HuH-7 (cell line): ENCODE measurements at places on chromosomes 4 and X.

DNA sequence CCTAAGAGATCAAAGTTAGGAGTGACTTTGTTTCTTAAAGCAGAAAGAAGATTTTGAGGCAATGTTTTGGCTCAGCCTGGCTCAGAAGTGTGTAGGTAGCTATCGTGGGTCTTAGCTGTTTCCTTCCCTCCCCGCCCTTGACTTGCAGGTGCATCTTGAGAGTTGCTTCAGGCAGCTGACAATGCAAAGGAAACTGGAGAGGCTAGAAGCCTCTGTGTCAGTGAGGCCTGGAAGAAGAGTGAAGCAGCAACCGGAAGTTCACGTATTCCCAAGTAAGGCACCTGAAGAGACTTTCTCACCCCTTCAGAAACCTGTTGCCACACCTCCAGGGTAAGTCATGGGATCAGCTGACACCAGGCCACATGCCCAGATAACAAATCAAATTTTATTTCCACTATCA lies 10.6 kb upstream of the XKRX start:
- no peak for DNase-seq

GRCh38 chr4:3375688-3376087 lies 66.1 kb upstream of the HGFAC start:
- no peak for DNase-seq

GRCh38 chr4:85565761-85566480 lies 91.0 kb downstream of the ARHGAP24 start:
- DNase-seq: no peak

GRCh38 chr4:68162196-68162595 lies 32.5 kb upstream of the TMPRSS11F start:
- no peak for DNase-seq

- DNase-seq: no peak
These were observed 353.1 kb upstream of the BOD1L1 start for GRCh38 chr4:13980317-13981310.

DNA sequence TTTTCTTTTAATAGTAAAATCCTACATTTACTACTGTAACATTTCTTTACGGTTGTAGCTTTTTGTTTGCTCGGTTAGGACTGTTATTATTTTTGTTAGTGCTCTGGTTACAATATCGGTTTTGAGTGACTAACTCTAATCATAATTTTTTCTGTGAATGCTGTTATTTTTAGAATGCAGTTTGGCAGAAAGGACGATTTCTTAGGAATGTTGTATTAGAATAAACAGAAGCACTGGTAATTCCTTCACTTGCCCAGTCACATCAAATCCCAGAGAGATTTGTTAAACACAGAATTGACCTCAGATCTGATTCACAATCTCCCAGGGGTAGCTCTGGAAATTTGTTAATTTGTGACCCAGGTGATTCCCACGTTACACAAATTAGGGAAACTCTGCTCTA lies 21.7 kb downstream of the DDIT4L start:
- no peak for DNase-seq

DNA sequence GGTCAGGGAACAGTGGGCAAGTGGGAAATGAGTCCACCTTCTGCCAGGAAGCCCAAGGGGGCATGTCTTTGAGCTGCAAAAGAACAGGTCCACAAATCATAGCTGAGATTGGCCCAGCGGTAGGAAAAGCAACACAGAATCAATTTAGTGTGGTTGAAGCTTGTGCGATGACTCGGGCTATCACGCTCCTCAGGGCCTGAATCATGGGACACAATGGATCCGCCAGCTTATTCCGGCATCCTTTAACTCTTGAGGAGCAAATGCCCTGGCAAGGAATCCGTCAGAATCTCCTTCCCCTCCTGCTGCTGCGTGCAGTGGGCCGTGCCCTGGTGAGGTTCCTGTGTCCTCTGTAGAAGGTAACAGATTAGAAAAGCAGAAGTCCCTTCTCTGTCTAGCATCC lies 98.0 kb downstream of the RELL1 start:
- no peak for DNase-seq

- DNase-seq: no peak
These were observed 728 bp downstream of the DCAF12L2 start for GRCh38 chrX:126165401-126165720.

GRCh38 chr4:164215113-164215741 lies 538.7 kb upstream of the SMIM31 start:
- no peak for DNase-seq

DNA sequence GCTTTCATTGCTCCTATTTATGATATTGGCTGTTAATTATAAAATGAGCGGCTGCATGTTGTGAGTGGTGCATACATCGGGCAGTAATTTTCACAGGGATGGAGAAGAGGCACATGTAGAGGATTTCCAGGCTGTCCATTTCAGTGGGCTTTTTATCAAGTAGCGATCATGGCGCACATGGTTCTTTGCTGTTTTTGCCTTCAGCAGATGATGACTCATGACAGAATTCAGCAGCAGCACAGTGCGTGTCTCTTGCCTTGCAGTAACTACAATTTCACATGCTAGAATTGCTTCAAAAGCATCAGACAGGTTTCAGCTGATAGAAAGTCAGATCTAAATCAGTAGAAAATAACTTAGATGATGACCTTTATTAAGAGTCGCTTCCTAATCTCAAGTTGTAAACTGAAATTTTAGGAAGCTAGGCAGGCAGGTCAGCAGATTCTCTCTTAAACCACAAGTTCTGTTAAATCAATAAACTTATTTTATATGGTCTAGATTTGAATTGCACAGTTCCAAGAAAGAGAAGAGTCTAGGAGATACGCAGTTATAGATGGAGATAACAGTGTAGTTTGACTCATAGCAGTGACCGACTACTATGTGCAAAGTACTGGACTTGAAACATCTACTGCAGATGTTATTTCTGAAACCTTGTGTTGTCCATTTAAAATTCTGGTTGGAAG lies 35.8 kb downstream of the LRP2BP start:
- no peak for DNase-seq

DNA sequence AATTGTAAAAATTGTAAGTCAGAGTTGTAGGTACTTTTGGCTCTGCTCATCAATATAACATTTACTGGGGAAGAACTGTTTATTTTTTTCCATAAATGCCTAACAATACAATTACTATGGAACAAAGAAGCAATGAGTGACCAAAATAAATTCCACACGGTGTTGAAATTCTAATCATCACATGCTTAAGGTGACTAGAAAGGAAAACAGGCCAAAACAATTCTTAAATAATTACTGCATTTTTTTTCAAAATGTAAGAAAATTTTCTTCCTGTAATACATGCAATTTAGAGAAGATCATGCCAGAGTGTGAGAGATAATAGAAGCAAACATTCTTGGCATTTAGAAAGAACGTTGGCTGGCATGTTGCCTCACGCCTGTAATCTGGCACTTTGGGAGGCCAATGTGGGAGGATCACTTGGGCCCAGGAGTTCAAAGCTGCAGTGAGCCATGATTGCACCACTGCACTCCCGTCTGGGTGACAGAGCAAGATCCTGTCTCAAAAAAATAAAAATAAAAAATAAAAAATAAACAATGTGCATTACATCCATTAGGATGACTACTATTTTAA lies 22.5 kb downstream of the C4orf46 start:
- no peak for DNase-seq

GRCh38 chr4:125736057-125736456 lies 421.3 kb downstream of the FAT4 start:
- no peak for DNase-seq

GRCh38 chr4:1084796-1085403 lies 28.5 kb downstream of the RNF212 start:
- DNase-seq: no peak

DNA sequence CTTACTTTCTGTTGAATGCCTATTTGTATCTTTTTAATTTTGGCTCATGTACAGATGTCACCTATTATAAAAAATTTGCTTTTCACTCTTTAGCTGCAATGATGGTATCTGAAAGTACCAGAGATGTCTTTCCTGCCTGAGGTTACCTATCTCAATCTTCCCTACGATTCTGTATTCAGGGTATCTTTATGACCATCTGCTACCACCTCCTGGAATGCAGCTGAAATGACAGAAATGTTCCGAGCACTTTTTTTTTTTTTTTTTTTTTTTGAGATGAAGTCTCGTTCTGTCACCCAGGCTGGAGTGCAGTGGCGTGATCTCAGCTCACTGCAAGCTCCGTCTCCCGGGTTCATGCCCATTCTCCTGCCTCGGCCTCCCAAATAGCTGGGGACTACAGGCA lies 136.4 kb downstream of the REPS2 start:
- peak; percentile 21 for DNase-seq

DNA sequence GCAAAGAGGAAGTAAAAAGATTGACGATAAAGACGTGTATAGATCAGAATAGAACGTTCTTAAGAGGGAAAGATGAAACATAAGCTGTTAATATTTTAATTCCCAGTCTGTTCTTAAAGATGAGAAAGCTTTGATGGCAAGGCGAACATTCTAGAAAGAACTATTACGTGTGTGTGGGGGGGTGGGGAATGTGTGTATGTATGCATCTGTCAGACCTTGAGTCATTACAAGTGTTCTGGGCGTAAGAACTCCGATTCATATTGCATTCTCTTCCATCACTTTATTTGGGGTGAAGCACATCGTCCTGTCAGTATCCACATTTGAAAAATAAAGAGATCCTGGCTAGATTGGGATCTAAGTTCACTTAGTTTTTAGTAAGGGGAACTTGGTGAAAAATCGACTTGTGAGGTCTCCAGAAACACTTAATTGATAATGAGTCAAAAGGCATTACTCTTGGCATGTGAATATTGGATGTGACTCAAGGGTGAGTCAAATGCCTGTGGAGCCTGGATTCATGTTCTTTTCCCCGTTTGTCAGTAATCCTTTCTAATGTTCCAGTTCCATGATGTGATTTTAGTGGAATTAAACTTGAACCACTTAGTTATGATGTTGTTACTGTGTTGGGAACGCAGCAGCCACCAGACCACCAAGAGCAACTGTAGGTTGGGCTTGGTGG lies 3.1 kb downstream of the SMS start:
- DNase-seq: no peak

DNA sequence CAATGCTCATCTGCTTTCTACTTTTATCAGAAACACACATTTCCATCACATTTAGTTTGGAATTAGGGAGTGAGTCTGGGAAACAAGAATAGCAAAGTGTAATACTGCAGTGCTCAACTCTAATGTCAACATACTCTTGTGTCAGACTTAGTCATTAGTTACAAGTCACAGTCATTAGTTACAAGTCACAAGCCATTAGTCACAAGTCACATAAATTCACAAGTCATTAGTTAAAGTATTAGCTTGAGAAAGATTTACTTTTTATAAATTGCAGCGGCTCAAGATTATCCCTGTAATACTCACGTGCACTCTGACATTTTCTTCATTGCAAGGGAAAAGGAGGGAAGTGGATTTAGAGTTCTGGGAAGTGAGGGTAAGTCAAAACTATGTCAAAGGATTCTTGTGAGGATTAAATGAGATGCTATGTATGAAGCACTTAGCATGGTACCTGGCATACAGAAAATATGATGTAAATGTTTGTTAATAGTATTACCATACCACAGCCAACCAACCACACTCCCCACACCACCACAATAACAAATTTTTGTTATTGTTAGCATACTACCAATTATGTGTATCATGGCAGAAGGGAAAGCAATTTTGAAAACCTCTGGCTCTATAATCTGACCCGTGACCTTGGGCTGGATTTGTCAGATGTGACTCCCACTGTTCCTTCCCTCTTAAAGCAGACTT lies 116.6 kb downstream of the ARHGAP24 start:
- DNase-seq: no peak

DNA sequence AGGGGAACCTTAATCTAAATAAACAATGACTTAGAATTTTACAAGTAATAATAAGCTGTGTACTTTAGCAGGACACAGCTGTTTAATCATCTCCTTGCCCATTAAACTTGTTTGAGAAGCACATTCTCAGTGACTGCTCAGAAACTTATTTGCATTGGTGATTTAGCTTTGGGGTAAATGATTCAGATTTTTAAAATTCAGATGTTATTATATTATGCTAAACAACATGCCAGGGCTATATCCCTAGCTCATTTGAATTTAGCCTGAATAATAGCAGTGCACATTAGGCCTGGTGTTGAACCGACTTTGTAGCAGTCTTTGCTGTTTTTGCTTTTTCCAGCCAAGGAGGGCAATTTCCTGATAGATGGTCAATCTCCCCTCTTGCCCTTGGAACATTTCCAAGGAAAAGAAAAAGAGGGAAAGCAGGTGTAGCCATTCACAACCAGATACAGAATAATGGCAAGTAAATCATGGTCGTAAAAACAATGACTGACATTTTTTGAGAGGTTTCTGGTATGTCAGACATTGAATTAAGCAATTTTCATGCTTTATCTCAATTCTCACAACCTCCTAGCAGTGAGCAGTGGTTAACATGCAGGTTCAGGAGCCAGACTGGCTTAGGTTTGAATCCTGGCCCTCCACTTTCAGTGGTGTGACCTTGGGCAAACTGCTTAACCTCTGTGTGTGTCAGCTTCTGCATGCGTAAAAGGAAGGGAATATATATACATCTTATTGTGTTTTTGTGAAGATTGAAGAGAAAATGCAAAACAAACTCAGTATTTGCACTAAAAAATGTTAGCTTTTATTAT lies 16.8 kb downstream of the ARHGEF38 start:
- DNase-seq: no peak

- DNase-seq: no peak
These were observed 57.1 kb downstream of the ELF4 start for GRCh38 chrX:130053236-130053635.

- DNase-seq: no peak
These were observed 89.0 kb upstream of the SFRP2 start for GRCh38 chr4:153877898-153878297.

GRCh38 chr4:156594624-156595023 lies 377.0 kb downstream of the PDGFC start:
- no peak for DNase-seq
